B cell (primary cell): ENCODE measurements at places on chromosomes 11 and 22. TPM values are rescaled to one million over a fixed set of nuclear protein-coding genes. Genes with fewer than 3 reads are reported as not detected.

The RFPL1 gene
- total RNA-seq = not detected in 2 replicates

The OR51B5 gene
- total RNA-seq = 0.66 and 0.67 TPM in 2 replicates

DNA sequence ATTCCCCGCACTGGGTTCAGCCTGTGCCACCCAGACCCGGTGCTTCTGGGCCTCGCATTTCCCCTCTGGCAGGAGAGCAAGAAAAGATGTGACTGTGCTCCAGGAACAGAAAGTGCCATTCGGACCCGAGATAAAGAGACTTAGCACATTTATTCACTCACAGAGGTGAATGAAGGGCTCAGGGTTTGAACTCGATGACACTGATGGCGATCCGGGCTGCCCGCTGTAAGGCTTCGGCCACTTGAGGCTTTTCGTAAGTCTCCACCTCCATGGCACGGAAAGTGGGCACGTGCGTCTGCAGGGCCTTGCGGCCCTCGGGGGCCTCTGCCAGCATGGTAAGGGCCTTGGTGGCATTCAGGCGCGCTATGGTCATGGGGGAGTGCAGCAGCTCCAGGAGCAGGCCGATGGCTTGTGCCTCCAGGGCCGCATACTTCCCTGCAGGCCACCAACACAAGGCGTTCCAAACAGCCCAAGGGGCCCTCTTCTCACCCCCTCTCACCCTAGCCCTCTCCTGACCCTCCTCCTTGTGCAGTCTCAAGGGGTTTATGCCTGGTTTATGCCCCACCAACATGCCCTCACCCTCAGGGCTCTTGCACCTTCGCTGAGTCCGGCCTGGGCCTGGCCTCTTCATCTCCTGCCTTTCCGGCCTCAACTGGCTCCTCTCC, 10.9 kb upstream of the GNAZ start:
- H3K27ac ChIP-seq = no peak overlapping the region
- no peak overlapping the region for H3K4me3 ChIP-seq
- peaks cover 12% of the 10 kb centered on the region for H3K4me1 ChIP-seq
- H3K36me3 ChIP-seq = no peaks in the 10 kb centered on the region
- no peak for DNase-seq

DNA sequence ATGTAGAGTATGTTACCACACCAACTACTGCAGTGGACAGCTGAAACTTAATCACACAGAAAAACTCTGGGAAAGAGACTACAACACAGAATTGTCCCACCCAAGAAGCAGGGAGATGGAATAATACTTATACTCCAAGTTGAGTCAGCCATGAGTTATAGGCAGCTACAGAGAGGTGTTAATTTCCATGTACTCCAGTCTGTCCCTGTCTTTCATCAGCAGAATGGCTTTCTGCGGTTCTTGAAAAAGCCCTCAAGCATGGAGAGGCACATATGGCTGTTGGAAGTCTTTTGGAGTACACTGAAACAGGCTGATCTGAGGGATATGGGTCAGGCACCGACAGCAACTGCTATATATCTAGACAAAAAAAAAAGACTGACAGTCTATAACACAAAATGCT, 219.5 kb downstream of the DLG2 start:
- no peaks in the 10 kb centered on the region for H3K36me3 ChIP-seq
- no peaks in the 10 kb centered on the region for H3K4me1 ChIP-seq
- no peak for DNase-seq

DNA sequence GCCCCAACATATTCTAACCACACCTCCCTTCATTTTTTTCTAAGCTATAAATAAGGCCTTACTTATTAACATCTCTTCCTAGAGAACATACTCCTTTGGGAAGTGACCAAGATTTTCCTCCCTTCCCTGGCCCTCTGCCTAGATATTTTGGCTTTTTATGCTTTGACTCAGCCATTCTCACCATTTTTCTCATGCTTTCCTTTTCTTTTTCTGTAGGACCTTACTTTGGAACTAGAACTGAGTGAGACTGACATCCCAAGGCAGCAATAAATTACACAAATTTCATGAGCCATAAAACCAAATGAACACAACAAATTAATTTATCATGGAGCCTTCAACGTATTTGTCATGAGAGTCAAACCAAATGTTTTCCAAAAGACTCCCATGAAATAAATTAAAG, 142.7 kb upstream of the CTSC start:
- no peak overlapping the region for H3K27ac ChIP-seq
- H3K36me3 ChIP-seq = no peaks in the 10 kb centered on the region
- no peak overlapping the region for H3K4me3 ChIP-seq
